ENCODE measurements at places on chromosomes 13 and 19. TPM values are rescaled to one million over a fixed set of nuclear protein-coding genes. Genes with fewer than 3 reads are reported as not detected.

- no peak for DNase-seq
These were observed 9.0 kb upstream of the MYDGF start for GRCh38 chr19:4678881-4679790.

- peak; percentile 74 for DNase-seq
These were observed 141.2 kb upstream of the KLHL1 start for GRCh38 chr13:70249332-70250064.

DNA sequence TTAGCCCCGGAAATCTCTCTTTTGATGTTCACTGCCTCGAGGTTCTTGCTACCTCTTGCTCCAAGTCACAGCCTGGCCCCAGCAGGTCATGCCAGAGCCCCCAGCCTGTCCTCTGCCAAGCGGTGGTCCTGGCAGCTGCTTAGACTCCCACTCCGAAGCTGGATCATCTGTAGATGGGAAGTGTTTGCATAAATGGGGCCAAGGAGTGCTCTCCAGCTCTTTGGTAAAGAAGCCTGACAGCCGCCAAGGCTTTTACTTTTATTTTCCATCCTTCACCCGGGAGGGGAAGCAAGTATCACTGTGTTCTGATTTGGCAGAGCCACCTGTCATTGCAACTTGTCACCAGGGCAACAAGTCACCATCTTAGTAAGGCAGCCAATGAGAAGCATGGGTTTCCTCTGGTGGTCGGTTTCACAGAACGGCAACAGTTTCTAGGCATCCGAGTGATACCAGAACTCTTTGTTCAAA is 10.6 kb upstream of the RETN start:
- no peak for DNase-seq

C13orf42 gene
- not detected for total RNA-seq

DNA sequence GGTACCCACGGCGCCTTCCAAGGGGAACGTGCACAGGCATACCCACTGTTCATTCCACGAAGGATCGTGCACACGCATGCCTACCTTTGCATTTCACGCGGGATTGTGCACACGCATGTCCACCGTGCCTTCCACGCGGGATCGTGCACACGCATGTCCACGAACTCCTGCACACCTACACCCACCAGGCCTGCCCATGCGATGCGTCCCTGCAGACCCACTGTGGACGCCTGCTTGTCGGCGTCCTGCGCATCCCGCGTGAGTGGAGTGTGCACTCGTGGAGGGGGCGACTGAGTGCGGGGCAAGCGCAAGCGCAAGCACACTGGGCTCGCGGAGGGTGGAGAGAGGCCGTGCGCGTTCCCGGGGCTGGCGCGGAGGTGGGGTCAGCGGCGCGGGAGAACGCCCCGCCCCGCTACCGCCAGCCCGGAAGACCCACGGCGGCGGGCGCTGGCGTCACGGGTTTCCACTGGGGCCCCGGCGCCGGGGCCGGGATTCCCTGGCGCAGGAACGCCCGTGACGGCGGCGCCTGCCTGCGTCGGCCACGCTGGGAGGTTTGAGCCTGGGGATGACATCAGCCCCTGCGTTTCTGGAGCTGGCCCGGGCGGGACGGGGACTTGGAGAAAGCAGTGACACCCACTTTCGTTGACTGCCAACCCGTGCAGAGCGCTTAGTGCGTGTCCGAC is 18.7 kb downstream of the GADD45B start:
- DNase-seq, result no peak

DNA sequence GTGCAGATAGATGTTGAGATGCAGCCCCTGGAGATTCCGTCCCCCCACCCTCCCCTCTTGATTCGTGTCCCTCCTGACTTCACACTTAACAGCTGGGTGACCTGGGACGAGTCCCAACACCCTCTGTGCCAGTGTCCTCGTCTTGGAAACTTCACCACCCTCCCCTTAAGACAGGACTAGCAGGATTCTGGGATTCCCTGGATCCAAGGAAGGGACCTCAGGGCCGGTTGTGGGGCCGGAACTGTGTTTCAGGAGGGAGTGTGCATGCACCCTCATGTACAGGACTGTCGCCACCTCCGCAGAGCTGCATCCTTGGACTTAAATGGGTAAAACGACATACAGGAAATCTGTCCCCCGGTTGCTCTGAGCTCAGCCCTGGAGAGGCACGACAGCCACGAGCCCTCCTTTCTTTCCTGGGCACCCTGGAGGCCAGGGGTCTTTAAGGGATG is 990 bp downstream of the MYO9B start:
- no peak for DNase-seq

GRCh38 chr19:43656436-43656835 is 13.5 kb downstream of the PLAUR start:
- DNase-seq, result no peak

DNA sequence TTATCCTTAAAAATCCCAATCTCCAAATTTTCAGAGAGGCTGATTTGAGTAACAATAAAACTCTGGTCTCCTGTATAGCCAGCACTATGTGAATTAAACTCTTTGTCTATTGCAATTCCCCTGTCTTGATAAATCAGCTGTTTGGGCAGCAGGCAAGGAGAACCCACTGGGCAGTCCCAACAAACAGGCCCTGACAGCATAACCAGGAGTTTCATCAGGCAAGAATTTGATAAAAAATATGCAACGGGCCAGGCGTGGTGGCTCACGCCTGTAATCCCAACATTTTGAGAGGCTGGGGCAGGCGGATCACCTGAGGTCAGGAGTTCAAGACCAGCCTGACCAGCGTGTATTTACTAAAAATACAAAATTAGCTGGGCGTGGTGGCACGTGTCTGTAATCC is 42.1 kb downstream of the STK24 start:
- no peak for DNase-seq

GRCh38 chr13:28421676-28422410 is 73.1 kb downstream of the FLT1 start:
- no peak for DNase-seq

- DNase-seq, result no peak
These were observed 109.2 kb downstream of the FNDC3A start for GRCh38 chr13:49084961-49085360.

MCEMP1 gene
- not detected for total RNA-seq

STOML3 gene
- total RNA-seq, result not detected

NCR1 gene
- total RNA-seq, result not detected

DNA sequence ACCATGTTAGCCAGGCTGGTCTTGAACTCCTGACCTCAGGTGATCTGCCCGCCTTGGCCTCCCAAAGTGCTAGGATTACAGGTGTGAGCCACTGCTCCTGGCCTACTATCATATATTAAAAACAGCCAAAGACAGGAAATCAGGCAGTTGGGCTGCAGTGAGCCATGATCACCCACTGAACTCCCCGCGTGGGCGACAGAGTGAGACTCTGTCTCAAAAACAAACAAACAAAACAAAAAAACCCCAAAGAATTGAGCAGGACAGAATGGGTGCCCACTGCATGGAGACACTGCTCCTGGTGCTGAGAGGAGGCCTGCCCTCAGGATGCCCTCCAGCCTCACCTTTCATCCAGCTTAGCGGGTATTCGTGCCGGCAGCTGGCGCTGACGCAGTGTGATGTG is 5.2 kb upstream of the RINL start:
- no peak for DNase-seq

CLEC4M gene
- total RNA-seq, result not detected

DNA sequence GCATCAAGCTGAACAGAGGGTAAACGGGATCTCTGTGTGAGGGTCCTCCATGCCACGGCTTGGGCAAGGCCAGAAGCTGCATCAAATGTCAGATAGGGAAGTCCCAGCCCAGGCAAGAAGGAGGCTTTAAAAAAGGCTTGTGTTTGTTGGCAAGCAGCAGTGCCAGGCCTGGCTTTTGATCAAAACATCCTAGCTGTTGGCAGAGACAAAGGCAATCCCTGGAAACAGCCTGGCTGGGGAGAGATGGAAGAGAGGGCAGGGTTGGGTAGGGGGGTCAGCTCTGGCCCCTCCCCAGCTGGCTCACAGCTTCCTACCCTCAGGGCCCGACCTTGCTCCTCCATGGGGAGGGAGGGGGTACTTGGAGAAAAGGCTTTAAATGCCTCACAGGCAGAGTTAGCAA is 61.8 kb upstream of the KCTD15 start:
- DNase-seq, result no peak

DNA sequence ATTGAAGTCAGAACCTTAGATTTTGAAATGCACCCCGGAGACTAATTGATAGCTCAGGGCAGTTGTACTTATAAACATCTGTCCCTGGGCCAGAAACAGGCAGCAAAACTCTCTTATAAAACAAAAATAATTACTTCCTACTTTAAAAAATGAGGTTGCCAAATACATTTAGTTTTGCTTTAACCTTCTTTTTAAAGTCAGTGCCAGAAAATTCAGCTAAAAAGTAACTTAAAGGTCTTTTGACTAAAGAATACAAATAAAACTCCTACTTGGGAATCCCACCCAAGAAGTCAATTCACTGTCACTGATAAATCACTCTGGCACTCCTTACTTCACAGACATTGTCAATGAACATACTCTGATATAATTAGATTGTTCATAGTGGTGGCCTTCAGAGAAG is 60.7 kb downstream of the DOCK9 start:
- no peak for DNase-seq

GRCh38 chr19:48940902-48941301 is 7.4 kb downstream of the DHDH start:
- DNase-seq, result no peak

DNA sequence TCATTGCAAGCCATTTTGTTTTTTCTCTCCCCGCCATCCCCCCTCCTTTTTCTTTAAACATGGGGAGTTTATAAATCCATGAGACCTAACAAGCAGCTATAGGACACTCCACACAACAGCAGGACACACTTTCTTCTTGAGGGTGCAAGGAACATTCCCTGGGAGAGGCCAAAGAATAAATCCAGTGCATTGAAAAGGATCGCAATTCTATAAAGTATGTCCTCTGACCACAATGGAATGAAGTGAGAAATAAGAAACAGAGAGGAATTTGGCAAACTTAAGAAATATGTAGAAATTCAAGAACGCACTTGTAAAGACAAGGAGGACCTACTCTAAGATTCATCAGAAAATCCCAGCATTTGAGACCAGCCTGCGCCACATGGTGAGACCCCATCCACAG is 11.9 kb downstream of the KLF2 start:
- DNase-seq, result no peak

DNA sequence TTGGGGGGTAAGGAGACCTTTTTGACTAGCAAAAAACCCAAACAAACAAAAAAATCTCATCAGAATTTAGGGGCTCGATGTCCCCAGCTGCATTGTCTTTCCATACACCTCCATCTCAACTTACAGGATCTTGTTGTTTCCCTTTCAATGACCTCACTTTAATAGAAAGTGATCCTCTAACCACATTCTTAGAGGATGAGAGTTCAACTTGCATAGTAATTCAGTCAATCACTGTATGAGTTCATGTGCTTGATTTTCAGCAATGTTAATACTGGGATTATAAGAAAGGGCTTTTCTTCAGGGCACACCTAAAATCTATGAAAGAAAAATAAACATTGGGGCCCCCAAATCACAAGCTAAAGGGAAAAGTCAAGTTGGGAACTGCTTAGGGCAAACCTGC is 1512.0 kb downstream of the SLITRK1 start:
- no peak for DNase-seq

DNA sequence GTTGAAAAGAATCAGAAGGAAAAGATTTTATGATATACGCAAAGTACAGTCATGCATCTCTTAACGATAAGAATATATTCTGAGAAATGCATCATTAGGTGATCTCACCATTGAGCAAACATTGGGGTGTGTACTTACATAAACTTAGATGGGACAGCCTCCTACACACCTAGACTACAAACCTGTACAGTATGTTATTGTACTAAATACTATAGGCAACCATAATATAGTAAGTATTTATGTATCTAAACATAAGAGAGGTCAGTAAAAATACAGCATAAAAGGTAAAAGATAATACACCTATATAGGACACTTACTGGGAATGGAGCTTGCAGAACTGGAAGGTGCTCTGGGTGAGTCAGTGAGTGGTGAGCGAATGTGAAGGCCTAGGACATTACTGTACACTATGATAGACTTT is 254.6 kb downstream of the SPRY2 start:
- no peak for DNase-seq

GRCh38 chr19:6608940-6609339 is 18.0 kb upstream of the CD70 start:
- DNase-seq, result no peak

ADAMTS10 gene
- 0.62 TPM for total RNA-seq

DNA sequence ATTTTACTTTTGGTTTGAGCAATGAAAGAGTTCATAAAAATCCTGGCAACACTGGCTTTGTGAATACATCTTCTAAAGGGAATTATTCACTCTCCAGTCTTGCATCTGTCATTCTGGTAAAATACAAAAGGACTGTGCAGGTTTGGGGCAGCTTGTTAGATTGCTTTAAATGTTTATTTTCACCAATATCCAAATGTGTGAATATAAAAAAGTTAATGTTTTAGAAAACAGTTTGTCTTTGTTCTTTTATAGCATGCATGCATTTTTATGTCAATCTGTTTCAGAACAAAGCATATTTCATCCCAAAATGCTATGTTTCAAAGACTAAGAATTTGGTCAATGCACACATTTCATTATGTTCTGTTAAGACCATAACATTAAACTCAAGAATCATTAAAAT is 1145.4 kb downstream of the OLFM4 start:
- DNase-seq, result no peak

TRAPPC6A gene
- total RNA-seq, result 8.9 TPM

FCAR gene
- not detected for total RNA-seq

Measured in H4 (cell line).